NCI-H774 (cell line): ENCODE measurements at places on chromosomes 2 and 18.

- no peak for DNase-seq
Measured at GRCh38 chr18:77161383-77161782, 28.8 kb upstream of the MBP start.

DNA sequence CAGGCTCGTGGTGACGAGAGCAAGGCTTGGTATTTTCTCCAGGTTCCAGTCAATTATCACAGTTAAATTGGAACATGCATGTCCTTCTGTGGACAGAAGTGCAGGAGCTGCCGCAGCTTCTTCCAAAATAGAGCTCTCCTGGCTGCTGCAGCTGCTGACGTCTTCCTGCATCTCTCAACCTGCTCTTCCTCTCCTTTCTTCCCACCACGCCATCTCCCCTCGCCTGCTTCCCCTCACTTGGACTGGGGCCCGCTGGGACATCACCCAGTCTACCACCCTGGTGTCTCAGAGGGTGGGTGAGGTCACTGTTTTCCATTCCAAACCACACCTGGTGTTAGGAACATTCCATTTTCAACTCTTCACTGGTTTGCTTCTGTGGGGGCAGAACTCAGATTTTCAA lies 41.4 kb downstream of the SPP2 start:
- peak; percentile 37 for DNase-seq

DNA sequence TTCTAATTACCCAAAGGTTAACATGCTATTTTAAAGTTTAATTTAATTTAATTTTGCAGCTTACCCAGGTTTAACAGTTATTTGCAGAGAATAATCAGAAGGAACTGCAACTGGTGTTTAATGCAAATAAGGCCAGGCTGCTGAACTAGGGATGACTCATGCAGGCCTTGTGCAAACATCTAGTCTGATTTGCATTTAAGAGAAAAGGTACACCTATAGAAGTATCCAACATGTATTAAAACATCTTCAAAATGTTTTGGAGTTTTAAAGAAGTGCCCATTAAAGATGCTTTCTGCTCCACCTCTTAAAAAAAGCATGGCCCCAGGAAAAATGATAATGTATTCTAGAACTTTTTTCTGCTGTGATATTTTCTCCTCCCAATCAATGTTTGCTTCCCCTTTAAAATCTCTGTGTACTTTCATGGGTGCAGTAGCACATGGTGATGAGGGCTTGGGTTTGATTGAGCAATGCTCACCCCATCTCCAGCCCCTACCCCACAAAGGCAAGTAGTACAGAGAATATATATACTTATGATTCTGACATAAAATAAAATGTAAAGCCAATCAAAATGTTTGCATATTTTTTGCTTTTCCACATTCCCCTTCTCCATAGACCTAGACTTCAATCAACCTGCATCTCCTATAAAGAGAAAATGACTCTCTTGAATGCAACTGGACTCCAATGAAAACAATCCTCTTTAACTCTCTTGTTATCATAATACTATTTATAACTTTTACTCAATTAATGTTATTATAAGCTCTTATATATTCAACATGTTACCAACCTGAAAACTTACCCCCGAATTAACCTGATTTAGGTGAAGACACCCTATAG lies 54.1 kb downstream of the ATP8B1 start:
- DNase-seq, result peak; percentile 60

- no peak for DNase-seq
Measured at GRCh38 chr2:238742664-238743063, 105.2 kb upstream of the TWIST2 start.

DNA sequence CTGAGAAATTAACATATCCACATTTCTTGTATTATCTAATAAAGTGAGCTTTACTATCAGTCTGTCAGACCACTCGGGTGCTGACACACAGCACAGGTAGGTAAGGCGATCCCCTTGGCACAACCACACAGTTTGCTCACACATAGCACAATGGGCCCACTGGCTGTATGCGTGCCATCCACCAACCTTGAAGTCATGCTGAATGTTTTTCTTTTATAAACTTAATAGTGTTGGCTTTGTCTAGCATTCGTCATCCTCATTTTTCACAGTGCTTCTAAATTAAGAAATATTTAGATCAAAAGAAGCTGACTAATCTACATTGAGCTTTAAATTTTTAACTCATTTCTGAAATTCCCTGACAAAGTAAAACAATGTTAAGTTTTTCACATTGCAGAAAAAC lies 50.0 kb upstream of the PAPOLG start:
- no peak for DNase-seq

GRCh38 chr2:71919708-71920107 lies 228.0 kb downstream of the CYP26B1 start:
- DNase-seq, result no peak

DNA sequence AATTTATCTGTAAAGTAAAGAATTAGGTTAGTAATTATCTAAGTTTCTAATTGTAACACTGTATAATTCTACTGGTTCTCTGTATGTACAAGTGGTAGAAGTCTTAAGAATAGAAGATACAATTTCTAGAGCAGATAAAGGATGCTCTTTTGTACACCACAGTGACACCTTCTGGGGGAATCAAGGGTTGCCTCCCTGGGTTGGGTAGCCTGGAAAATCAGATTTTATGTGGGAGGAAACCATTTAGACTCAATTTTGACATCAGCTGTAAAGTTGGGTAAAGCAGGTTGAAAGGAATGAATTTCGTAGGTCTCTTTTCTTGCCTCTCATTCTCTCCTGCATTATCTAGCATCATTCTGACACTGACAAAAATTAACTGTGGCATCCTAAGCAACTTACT lies 354.8 kb downstream of the DCC start:
- DNase-seq, result no peak
